8988T (cell line): ENCODE measurements at places on chromosomes 11 and 22.

GRCh38 chr11:6812390-6813005 lies 13.0 kb upstream of the OR6A2 start:
- peak; percentile 31 for DNase-seq

GRCh38 chr11:3014057-3014938 lies 22.2 kb upstream of the NAP1L4 start:
- no peak for DNase-seq

GRCh38 chr11:36165621-36166397 lies 123.4 kb downstream of the COMMD9 start:
- DNase-seq: no peak

DNA sequence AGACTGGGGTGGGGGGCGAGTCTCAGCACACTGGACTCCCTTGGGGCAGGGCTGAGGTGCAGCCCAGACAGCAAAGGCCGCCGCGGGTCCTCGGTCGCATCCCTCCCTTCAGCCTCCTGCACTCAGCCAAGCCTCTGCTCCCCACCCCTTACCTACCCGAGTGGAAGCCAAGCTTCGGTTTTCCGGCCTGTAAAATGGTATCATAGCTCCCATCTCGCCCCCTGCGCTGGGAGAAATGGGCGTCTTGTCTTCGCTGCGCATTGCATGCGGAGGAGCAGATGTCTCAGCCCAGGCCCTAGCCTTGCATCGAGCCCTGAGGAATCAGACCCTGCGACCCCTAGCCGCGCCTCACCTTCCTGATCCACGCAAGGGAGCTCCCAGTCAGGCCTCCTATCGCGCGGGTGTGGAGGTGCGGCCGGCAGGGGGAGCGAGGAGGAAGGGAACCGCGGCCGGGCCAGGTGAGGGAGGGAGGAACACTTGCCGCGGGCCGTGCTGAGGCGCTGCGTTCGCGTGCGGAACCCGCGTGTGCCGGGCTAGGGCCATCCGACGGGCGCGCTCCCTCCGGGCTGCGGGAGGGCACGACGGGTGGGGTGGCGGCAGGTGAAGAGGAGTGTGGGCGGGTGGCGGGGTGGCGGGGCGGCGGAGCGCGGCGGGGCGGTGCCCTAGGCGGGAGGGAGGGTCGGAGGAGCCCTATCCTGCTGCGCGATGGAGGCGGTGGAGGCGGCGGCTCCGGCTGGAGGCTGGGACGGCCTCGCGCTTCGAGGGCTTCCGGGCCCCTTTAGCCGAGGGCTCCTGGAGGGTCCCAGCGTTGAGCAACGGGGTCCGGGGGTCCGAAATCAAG lies 4.1 kb upstream of the TBX1 start:
- DNase-seq: peak; percentile 98

DNA sequence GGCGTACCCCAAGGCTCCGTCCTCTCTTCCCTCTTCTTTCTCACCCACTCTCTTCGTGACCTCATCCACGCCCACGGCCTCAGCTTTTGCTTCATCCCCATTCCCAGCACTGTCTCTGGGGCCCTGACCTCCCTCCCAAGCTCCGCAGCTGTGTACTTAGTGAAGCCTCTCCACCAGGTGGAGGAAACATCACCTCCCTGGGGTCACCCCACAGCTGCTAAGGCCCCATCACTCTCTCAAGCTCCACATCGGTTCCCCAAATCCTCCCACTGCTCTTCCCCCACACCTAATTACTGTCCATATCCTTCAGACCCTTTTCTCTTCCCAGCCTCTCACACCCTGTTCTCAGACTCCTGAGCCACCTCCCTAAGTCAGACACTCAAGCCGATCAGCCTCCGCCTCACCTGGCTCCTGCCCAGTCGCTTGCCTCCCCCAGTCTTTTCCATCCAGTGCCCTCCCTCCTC lies 7.9 kb upstream of the SYT7 start:
- DNase-seq: no peak

GRCh38 chr22:17435375-17435774 lies 66.1 kb downstream of the CECR2 start:
- DNase-seq: no peak

DNA sequence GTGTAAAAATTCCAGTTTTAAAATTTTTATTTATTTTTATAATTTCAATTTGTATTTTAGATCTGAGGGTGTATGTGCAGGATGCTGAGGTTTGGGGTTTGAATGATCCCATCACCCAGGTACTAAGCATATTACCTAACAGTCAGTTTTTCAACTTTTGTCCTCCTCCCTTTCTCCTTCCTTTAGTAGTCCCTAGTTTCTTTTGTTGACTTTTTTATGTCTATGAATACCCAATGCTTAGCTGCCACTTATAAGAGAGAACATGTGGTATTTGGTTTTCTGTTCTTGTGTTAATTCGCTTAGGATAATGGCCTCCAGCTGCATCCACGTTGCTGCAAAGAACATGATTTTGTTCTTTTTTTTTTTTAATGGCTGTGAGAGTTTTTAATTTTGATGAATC lies 35.7 kb upstream of the UCP3 start:
- DNase-seq: no peak
